ENCODE measurements at places on chromosomes 6 and 20.

GRCh38 chr6:130615816-130616215, 211.4 kb upstream of the SMLR1 start:
- no peak for DNase-seq

GRCh38 chr6:140708441-140708840, 1334.0 kb upstream of the CITED2 start:
- no peak for DNase-seq

- no peak for DNase-seq
Measured at GRCh38 chr6:39791850-39792539, at the start of gene DAAM2. DAAM2 (plus strand) TSS chr6:39792376; CDS start chr6:39856303, 63,927 bp downstream.

GRCh38 chr6:149541139-149541538, 4.7 kb downstream of the PPIL4 start:
- no peak for DNase-seq

DNA sequence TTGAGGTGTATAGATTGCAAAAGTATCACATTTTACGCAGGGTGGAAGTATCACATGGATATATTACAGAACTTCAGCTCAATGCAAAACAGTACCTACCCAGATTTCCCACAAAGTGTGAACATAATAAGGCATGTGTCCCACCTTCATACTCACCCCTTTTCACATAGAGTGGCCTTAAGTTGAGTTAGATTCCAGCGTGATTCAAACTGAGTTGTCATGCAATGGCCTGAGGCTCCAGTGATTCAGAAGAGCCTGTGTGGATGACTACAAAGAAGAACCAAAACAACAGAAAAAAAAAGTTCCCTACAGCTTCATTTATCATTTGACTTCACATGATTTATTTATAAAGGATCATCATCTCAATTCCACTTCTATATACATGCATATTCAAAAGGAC, 309.7 kb downstream of the SLC35F1 start:
- DNase-seq, result no peak

All from H54 (cell line).